HCT116 (cell line): ENCODE measurements at places on chromosomes 4 and X. TPM values are rescaled to one million over a fixed set of nuclear protein-coding genes. Genes with fewer than 3 reads are reported as not detected.

GRCh38 chr4:134777606-134778005 is 576.0 kb upstream of the PABPC4L start:
- peak; percentile 6 for DNase-seq
- no peaks in the 10 kb centered on the region for H3K27me3 ChIP-seq
- H3K4me3 ChIP-seq: no peak overlapping the region
- no peaks in the 10 kb centered on the region for H3K36me3 ChIP-seq
- H3K4me1 ChIP-seq: no peaks in the 10 kb centered on the region
- no peak overlapping the region for H3K27ac ChIP-seq

DNA sequence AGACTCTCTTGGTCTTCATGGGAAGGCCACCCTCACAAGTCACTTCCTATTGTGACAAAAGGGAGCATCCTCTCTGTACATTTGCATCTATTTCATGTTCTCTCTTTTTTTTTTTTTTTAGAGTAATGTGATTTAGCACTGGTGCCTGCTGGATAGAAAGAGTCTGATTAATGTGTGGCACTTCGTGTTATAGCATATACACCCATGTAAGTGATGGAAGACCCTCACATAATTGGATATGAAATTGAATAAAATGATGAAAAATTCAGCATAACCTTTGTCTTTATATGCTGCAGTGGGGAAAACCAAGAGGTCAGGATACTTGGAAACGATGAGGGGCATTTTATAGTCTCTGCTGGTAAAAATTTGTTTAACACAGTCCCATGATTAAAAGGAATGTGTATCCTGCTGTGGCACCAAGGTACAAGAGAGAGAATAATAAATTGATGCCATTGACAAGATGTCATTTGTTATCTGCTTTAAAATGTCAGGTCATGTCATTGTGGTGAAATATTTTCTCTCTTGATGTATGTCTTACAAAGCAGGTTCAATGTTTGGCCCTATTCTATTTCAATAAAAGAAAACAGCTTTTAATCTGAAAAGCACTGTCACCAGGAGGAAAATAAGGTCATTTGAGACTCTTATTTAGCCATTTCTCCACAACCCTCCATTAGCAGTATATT is 1115.4 kb downstream of the STPG2 start:
- no peak overlapping the region for H3K4me3 ChIP-seq
- H3K4me1 ChIP-seq: no peaks in the 10 kb centered on the region

Gene TRIM61
- total RNA-seq: 0.15 TPM

Gene FAAH2
- 6.1 TPM for total RNA-seq

GRCh38 chr4:127174616-127175015 is 458.1 kb upstream of the INTU start:
- H3K4me1 ChIP-seq: no peaks in the 10 kb centered on the region
- H3K27me3 ChIP-seq: no peaks in the 10 kb centered on the region
- DNase-seq: no peak
- H3K27ac ChIP-seq: no peak overlapping the region

Gene ARX
- total RNA-seq: 0.22 TPM

Gene SSX1
- not detected for total RNA-seq

- H3K4me1 ChIP-seq: no peaks in the 10 kb centered on the region
- H3K27ac ChIP-seq: no peak overlapping the region
- no peak for DNase-seq
- no peaks in the 10 kb centered on the region for H3K27me3 ChIP-seq
- H3K36me3 ChIP-seq: peaks cover 10% of the 10 kb centered on the region; the same call in 1 of the 2 replicates
Measured at GRCh38 chr4:2484185-2484584, 15.3 kb downstream of the RNF4 start.

DNA sequence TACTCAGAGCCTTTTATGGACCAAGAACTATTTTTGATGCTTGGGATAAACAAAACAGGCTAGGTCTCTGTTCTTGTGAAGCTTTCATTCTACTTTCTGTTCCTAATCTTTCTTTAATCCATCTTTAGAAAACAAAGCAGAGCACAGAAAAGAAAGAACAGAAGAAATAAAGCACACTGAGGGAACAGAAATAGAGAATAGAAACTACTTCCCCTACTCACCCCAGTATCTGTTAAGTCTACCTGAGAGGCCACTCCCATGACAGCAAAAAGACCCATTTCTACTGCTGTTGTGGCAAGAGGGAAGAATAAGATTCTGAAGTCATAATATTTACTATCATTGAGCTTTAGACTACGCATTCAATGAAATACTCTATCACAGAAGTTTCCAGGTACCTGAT is 9.2 kb downstream of the RFC1 start:
- no peaks in the 10 kb centered on the region for H3K27me3 ChIP-seq
- no peaks in the 10 kb centered on the region for H3K36me3 ChIP-seq
- no peak overlapping the region for H3K27ac ChIP-seq
- no peak for DNase-seq
- H3K4me3 ChIP-seq: no peak overlapping the region

GRCh38 chr4:53991821-53992220 is 72.6 kb downstream of the CHIC2 start:
- no peaks in the 10 kb centered on the region for H3K4me1 ChIP-seq
- no peaks in the 10 kb centered on the region for H3K27me3 ChIP-seq
- H3K27ac ChIP-seq: no peak overlapping the region
- H3K4me3 ChIP-seq: no peak overlapping the region
- H3K36me3 ChIP-seq: no peaks in the 10 kb centered on the region

DNA sequence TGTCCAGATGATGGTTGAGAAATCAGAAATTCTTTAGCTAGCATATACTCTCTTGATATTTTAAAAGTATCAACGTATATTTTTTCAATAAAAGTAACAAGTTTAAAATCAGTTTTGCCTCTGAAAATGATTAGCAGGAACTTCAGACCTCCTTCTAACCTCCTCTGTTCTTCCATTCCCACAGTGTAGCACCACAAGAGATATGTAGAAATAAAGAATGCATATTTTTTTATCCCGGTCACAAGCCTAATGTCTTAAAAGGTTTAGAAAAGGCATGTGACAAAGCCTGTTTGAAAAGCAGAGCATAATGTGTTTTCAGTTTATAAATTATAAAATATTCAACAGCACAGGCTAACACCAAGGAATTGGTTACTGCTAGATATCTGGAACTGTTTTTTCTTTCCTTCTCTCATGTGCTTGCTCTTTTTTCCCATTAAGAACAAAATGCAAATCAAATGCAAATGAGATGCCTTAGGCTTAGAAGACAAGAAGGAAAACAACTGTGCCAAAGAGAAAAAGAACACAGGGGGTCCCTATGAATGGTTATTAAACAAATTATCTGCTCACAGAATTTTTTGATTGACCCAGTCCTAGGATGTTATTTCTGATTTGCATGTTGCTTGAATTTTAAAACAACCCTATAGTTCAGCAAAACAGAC is 351.7 kb upstream of the FAM241A start:
- no peaks in the 10 kb centered on the region for H3K36me3 ChIP-seq
- H3K27me3 ChIP-seq: no peaks in the 10 kb centered on the region
- no peak overlapping the region for H3K27ac ChIP-seq

DNA sequence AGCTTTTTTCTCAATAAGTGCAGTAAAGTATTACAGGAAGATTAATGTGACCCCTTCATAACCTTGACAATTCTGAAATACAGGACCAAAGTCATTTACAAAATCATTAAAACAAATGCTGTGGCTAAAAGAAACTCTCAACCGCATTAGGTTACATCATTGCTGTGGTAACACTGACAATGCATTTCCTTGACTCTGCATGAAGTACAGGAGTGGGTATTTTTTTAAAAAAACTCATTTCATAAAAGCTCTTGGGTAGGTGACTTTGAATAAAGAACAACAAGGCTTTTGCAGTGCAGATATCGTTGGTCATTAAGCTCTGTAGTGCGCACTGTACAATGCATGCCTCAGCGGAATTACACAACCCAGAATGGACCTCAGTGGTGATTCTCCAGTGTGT is 23.4 kb upstream of the XK start:
- no peak for DNase-seq
- no peaks in the 10 kb centered on the region for H3K4me1 ChIP-seq
- no peak overlapping the region for H3K27ac ChIP-seq
- no peaks in the 10 kb centered on the region for H3K36me3 ChIP-seq
- no peaks in the 10 kb centered on the region for H3K27me3 ChIP-seq

DNA sequence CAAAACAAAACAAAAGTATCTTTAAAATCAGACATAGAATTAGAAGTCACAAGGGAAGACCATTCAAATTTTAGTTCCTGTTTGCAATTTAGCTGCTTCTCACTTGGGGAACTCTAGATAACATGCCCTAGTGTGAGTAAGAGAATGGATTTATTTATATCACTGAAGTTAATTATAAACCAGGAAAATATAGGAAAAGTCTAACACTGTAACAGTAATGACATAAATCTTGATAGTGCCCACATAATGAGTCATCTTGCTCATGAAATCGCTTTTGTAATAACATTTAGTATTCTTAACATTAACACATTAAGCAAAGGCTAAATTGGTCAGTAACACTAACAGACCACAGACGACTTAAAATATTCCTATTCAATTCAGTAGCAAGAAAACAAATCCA is 710.7 kb downstream of the STPG2 start:
- H3K27ac ChIP-seq: no peak overlapping the region
- H3K4me3 ChIP-seq: no peak overlapping the region
- no peaks in the 10 kb centered on the region for H3K36me3 ChIP-seq
- no peak for DNase-seq
- H3K27me3 ChIP-seq: no peaks in the 10 kb centered on the region

Gene NMU
- total RNA-seq: 81.1 TPM

Gene PROM1
- 17.7 TPM for total RNA-seq
